ENCODE measurements at places on chromosomes 7 and 10.

DNA sequence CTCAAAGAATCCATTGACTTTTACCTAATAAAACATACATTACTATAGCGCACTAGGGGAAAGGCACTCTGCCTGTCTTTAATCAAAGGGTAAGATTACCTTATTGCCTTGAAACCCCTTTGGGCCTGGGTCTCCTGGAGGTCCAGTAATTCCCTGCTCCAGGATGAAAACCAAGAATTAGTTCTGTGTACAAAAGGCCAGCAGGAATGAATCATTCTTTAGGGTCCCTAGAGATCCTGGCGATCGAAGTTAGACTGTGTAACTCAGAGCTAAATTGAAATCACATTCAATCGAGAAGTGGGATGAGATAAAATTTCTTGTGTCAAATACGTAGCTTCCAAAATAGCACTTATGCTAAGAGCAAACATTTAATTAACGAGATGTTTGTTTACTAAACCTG is 29.8 kb downstream of the COL28A1 start:
- DNase-seq: no peak

DNA sequence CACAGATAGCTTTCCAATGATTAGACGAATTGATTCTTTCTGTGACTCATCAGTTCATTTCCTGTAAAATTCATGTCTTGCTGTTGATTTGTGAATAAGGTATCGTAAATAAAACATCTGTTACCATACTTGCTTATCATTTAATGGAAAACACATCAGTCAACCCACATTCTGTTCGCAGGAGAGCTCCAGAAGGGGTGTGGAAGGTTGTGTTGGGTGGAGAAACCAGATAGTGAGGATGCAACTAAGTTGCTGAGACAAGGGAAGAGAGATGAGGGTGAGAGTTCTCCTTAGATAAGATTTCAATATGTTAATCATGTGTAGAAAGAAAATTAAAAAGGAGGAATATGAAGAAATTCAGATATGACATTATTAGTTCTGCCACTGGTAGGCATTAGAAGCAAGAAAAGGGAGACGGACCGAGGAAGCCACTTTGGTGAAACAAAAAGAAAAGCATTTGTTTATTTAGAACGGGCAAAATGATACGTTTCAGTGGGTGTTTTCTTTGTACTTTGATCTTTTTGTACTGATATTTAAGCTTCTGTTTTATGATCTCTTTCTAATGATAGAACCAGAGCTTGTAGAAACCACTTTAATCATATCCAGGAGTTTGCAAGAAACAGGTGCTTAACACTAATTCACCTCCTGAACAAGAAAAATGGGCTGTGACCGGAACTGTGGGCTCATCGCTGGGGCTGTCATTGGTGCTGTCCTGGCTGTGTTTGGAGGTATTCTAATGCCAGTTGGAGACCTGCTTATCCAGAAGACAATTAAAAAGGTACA is 7.8 kb downstream of the CD36 start:
- DNase-seq: no peak

DNA sequence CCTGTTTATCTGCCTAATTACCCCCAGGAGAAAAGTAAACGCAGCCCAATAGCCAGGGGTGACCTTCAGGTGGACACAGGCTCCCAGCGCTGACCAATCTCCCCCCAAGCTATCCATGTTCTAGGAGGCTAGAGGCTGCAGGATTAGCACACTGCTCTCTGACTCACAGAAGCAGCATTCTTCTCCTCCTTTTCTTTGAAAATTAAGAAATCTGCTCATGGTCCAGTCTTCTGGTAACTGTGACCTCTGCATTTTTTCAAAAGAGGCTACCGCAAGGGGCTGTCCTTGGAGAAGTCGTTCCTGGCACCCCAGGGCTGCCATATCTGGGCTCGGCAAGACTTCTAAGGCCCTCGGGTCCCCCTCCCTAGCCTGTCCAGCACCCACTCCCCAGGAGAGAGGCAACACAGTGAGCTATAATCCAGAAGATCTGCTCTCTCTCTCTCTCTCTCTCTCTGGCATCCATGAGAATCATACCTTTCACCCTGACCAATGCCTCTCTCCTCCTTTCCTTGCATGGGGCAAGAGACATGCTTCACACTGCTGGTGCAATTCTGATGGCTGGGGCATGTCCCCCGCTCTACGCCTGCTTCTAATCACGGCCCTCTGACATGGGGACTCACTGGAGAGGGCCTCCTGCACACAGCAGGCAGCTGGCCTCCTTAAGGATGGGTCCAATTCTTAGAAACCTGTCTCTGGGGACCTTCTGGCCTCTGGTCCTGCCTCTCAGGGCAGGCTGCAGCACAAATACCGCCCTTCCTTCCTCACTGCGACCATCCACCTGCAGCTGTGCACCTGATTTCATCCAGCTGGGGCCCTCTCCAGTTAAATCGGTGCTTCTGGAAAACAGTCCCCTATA is 27.3 kb downstream of the ANXA11 start:
- no peak for DNase-seq

DNA sequence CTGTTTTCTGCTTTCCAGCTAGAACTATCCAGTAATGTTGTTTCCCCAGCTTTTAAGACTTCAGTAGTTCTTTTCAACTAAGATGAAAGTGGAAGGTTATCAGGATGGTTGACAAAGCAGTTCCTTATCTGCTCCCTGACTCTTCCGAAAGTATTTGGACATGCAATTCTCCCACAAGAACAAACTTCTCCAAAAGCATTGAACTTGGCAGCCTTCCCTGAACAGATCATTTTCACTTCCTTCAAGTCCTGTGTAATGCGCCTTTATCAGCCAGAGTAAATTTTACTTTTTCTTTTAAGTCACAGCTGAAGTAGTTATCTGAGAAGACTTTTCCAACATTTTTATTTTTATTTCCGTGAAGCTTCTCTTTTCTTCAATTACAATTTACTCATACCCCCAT is 39.7 kb downstream of the CDC14C start:
- no peak for DNase-seq

DNA sequence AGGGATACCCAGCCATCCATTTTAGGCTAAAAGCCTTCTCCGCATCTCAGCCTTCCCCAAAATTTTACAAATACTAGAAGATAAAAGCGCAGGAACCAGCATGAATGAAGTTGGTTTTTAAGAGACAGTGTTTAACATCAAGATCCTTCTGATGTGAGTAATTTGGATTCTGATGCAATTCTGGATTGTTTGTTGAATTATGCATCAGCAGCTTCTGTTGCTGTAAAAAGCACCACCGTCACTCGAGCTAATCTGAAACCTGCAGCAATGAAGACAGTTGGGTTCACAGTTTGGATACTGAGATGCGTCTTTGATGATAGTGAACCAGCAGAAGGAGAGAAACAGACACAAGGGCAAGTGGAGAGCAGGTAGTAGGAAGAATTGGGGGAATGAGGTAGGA is 179.2 kb downstream of the PLXNA4 start:
- no peak for DNase-seq

DNA sequence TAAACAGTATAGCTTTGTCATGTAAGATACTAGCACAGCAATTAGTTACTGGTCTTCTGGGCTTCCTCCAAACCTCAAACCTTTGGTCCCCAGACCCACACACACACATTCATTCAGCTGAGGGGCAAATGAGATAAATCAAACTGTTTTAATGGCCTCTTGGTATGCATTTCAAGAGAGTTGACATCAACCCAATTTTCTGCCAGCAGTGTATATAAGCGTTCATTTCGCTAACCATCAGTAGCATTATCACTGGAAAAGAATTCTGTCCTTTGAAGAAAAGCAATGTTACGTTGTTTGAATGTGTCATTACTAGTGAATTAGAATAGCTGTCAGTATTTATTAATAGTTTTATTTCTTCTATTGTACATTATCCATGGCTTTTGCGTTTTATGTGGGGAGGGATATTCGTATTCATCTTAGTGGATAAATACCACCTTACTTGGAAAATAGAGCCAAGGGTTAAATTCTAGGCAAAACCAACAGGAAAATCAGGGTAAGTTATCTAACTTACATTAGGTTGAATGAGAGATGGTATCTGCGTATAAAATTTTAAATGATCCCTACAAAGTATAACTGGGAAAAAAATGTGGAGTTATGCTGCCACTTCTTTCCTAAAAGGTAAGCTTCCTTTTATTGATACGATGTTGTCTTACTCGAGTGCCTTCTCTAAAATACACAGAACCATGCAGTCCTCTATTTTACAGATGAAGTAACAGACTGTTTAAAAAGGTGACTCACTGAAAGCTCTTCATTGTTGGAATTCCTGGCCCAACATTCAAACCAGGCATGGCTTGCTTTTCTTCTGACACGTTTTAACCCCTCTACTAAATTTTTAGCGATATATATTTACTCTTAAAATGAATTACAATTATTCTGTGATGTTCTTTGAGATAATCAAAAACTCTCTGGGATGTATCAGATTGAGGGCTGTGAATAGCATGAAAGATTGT is 2.0 kb upstream of the ZMYND11 start:
- DNase-seq: no peak

- no peak for DNase-seq
Observed at GRCh38 chr10:17510242-17510908, 56.0 kb upstream of the ST8SIA6 start.

GRCh38 chr7:43671521-43671920 is 57.8 kb downstream of the COA1 start:
- DNase-seq: no peak

- DNase-seq: no peak
Observed at GRCh38 chr10:75464478-75465449, 33.3 kb downstream of the LRMDA start.

- DNase-seq: no peak
Observed at GRCh38 chr10:118771976-118772375, 17.2 kb upstream of the CACUL1 start.

GRCh38 chr7:33054261-33054964 is 8.2 kb downstream of the NT5C3A start:
- DNase-seq: no peak

GRCh38 chr7:137996386-137996851 is 5.5 kb downstream of the CREB3L2 start:
- no peak for DNase-seq

- DNase-seq: no peak
Observed at GRCh38 chr7:4123823-4124222, 558.3 kb upstream of the FOXK1 start.

DNA sequence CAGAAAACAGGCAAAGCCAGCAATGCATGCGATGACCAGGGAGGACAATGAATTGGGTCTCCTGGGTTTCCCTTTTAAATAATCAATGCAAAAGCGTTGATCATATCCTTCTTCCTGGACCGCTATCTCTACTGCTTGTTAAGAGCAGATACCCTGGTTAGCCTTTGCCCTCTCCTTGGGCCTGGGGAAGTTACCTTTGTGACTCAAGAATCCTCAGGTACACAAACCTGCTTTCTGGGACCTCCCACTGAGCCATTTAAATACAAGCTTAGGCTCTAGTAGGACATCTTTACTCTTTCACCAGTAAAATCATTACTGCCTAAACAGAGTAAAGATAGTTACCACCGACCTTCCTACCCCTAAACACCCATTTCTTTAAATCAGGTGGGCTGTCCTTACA is 173.9 kb downstream of the WNT2 start:
- peak; percentile 53 for DNase-seq

GRCh38 chr7:137655804-137656203 is 191.0 kb downstream of the DGKI start:
- no peak for DNase-seq

- DNase-seq: no peak
Observed at GRCh38 chr10:132585732-132586722, 48.4 kb downstream of the INPP5A start.

DNA sequence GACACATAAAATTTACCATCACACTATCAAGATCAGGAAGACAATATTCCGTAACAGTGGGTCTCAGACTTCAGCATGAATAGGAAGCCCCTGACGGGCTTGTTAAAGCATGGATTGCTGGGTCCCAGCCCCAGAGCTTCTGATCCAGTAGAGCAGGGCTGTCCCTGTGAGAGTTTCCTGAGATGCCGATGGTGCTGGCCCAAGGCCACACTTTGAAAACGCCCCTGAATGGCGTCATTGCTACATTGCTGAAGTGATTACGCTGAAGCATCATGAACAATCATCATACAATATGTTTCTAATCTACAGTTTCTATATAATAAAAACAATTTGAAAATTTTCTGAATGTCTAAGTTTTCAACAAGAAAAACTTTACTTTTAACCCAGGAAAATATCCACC is 38.0 kb upstream of the TMEM72 start:
- DNase-seq: no peak

- DNase-seq: no peak
Observed at GRCh38 chr10:77768039-77768438, 130.4 kb upstream of the KCNMA1 start.

DNA sequence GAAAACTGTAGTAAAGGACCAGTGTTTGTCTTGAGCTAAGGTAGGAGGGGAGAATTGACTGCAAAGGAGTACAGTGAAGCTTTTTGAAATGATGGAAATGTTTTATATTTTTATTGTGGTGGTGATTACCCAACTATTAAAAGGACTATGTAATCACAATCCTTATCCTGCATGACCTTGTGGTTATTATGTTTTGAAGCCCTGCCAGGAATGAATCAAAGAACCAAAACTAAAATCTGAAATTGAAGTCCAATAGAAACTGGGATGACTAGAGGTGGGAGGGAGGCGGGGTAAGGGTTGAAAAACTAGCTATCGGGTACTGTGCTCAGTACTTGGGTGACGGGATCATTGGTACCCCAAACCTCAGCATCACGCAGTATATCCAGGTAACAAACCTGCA is 8.2 kb downstream of the CCDC7 start:
- no peak for DNase-seq

- no peak for DNase-seq
Observed at GRCh38 chr10:120961795-120962755, 110.9 kb downstream of the WDR11 start.

GRCh38 chr10:107081644-107082043 is 82.9 kb downstream of the SORCS1 start:
- DNase-seq: no peak

GRCh38 chr7:155644971-155645509 is 579 bp downstream of the RBM33 start:
- peak; percentile 51 for DNase-seq

DNA sequence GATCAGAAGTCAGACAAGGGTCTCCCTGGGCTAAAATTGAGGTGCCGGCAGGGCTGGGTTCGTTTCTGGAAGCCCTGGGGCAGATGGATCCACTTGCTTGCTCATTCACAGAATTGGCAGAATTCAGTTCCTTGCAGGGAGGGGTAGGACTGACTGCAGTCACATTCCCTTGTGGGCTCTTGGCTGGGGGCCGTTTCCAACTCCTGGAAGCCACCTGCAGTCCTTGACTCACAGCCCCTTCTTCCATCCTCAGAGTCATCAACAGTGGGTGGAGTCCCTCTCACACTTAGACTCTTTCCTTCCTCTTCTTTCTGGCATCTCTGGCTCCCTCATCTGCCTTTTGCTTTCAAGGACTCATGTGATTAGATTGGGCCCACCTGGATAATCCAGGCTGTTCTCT is 54.6 kb upstream of the NANOS1 start:
- DNase-seq: no peak

GRCh38 chr10:109914966-109915365 is 8.3 kb downstream of the XPNPEP1 start:
- DNase-seq: peak; percentile 57

DNA sequence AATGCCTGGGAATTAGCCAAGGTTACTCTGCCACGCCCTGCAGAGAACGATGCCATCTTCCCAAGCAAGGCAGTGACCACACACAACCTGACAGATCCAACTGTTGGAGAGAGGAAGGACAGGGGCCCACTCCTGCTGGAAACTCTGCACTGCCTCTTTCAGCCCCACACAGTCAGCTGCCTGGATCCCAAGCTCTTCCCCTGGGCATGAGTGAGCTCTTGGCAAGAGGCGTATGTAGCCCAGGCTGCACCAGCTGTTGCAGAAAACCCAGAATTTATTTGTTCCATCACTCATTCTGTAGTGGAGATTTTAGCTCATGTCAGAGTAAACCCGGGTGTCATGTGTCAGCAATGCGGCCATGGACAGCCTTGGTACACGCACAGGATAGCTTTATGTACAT is 135.1 kb upstream of the TRIM24 start:
- no peak for DNase-seq

GRCh38 chr7:16264823-16265804 is 156.2 kb downstream of the CRPPA start:
- no peak for DNase-seq
